ENCODE measurements at places on chromosomes 3 and 15. TPM values are rescaled to one million over a fixed set of nuclear protein-coding genes. Genes with fewer than 3 reads are reported as not detected.

- no peak for DNase-seq
These were observed 246.4 kb downstream of the ALCAM start for GRCh38 chr3:105613120-105613519.

GRCh38 chr15:66722757-66723540 is 20.9 kb downstream of the SMAD6 start:
- DNase-seq: no peak

GRCh38 chr3:179765396-179765795 is 112.6 kb downstream of the USP13 start:
- no peak for DNase-seq

DNA sequence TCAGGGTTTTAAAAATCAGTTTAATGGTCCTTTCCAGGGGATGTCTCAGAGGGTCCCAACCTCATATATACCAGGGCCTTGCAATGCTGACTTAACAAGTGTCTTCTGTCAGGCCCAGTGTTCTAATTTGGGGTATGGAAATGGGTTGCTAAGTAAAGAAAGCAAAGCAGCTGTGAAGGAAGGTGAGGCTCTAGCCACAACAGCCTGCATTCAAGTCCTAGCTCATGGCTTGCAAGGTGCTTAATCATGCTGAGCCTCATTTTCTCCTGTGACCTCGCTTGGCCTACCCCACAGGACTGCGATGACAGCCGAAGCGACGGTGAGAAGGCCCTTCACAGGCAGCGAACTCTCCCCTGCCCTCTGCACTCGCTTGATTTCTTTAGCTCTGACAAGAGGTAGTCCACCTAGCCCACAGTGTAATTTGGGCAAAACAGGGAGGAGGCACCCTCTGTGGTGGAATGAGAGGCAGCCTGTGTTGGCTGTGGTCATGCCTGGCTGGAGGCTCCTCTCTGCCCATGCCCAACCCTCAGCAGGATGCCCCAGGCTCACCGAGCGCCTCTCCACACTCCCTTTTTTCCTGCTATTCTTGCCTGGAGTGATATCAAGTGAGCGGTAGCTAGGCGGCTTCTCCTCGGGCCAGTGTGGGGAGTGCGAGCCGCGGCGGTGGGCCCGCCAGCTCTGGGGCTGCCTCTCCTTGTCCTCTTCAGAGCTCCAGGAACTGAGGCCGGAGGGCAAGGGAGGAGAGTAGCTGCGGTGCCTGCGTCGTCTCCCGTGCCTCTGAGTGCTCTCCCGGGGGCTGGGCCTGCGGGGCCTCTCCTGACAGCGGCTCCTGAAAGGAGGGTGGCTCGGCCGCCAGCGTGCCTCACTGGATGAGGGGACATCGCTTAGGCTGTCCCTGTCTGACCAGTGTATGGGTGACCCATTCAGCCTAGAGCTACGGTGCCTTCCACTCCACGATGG is 29.2 kb downstream of the ILDR1 start:
- peak; percentile 81 for DNase-seq

- no peak for DNase-seq
These were observed 826.3 kb downstream of the FHIT start for GRCh38 chr3:60424942-60425341.

DNA sequence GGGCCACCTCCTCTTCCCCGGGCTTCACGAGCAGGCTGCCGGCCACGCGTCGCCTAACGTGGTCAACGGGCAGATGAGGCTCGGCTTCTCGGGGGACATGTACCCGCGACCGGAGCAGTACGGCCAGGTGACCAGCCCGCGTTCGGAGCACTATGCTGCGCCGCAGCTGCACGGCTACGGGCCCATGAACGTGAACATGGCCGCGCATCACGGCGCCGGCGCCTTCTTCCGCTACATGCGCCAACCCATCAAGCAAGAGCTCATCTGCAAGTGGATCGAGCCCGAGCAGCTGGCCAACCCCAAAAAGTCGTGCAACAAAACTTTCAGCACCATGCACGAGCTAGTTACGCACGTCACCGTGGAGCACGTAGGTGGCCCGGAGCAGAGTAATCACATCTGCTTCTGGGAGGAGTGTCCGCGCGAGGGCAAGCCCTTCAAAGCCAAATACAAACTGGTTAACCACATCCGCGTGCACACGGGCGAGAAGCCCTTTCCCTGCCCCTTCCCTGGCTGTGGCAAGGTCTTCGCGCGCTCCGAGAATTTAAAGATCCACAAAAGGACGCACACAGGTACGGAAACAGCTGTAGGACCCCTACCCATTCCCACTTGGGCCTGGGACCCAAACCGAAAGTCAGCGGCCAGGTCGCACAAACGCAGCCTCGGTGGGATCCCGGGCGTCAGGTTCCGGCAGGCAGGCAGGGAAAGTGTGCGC is 1.5 kb downstream of the ZIC1 start:
- peak; percentile 68 for DNase-seq

DNA sequence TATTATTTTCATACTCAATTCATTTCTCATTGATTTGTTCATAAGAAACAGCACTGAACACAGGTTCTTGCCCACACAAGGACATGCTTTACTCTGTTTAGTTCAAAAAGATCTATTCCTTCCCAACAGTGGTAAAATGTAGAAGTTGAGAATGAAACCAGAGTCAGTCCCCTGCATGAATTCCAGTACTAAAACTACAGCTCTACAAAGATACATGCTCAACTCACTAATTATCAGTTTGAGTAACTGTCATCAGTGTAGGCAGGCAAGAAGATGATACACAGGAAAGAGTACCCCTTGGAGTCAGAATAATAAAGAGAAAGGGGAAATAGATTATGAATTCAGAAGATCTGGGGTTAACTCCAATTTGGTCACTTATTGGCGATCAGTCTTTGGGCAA is 43.2 kb downstream of the NR2E3 start:
- DNase-seq: no peak

DNA sequence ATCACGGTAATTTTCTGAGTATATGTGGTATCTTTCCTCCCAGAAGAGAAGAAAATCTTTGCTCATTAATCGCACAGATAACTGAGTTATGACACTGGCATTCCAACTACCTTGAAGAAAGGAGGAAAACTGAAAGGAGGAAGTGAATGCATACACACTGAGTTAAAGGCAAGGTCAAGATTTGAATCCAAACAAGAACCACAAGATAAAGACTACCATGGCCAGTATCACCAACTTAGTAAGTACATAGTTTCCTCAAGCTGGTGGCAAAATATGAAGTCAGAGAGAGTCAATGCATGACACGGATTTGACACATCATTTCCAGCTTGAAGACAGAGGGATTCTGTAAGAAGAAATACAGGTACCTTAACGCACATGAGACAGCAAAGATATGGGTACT is 287.5 kb downstream of the ULK4 start:
- DNase-seq: no peak

- no peak for DNase-seq
These were observed 26.6 kb downstream of the MIX23 start for GRCh38 chr3:122356402-122356801.

GRCh38 chr3:38126121-38126892 is 10.6 kb downstream of the ACAA1 start:
- no peak for DNase-seq

- no peak for DNase-seq
These were observed 220.9 kb upstream of the EIF1B start for GRCh38 chr3:40088527-40089170.

GRCh38 chr15:34047893-34048775 is 9.1 kb upstream of the AVEN start:
- DNase-seq: no peak

DNA sequence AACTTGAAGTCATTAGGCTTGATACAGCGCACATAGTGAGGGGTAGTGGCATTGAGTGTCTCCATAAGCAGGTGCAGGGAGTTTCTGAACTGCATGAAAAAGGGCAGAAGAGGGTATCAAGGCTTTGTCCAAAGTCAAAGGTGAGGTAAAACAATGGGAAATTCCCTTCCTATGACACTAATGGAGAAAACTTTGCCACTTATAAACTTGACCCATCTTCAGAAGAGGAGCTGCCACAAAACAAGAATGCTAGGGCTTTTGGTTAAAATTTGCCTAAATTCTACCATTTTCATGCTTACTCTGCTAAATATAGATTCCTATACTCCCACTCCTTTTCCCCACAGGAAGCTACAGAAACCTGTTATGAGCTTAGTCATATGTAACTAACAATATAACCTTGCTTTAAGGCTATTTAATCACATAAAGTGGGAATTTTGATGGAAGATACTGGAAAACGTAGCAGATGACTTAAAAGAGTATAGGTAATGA is 87.5 kb upstream of the MYO5C start:
- no peak for DNase-seq

DNA sequence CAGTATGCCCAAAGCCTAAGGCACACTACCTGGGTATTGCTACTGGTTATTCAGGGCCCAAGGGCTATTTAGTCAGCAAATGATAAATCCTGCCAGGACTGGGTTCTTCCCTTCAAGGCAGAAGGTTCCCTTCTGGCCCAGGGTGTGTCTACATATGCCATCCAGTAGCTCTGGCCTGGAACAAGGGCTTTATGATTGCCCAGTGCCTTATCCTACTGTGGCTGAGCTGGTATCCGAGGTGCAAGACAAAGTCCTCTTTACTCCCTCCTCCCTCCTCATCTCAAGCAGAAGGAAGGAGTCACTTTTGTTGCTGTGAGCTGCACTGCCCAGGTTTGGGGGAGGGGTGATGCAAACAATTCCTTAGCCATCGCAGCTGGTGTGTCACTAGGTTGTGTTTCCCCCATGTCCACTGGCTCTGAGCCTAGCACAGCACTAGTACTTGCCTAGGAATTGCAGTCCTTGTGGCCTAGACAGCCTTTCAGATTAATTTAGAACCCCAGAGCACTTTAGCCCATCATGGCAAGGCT is 221.8 kb upstream of the TGFBR2 start:
- DNase-seq: no peak

- DNase-seq: no peak
These were observed 153.8 kb downstream of the SPATA16 start for GRCh38 chr3:172987273-172987672.

- DNase-seq: no peak
These were observed 121.6 kb downstream of the UBE2E2 start for GRCh38 chr3:23324745-23325144.

DNA sequence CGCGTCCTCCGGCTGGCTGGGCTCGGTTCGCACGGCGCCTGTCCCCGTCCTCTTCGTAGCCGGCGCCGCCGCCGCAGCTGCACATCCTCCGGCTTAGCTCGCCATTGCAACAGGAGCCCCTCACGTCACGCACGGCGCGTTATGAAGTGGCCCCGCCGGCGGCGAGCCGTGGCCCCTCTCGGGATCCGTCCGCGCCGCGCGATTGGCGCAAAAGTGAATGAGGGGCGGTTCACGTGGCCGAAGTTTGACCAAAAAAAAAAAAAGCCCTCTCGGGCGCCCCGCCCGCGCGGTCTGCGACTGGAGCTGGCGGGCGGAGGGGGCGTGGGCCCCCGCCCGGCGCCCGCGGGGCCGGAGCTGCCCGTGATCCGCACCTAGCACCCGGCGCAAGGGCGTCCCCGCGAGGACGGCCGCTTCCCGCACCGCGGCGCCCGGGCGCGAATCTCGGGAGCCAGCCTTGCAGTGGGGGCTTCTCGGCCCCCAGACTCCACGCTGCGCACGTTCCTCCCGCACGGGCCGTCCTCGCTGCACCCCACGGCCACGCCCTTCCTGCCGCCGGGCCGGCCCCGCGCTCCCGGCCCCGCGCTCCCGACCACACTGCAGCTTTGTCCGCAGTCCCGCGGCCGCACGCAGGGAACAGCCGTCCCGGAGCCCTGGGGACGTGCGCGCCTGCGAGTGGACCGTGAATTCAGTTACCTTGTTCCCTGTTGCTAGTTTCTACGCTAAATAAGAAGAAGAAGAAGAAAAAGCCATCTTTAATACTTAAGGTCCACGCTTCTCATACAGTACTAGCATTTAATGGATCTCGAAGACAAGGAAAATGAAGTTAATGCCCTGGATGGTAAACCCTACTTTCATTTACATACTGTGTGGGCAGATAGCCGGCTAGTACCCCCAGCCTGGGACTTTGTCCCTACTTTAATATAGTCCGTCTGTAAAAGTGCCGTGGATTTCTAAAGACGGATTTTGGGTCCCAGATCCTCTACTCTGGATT is at the start of gene CHSY1:
Gene CHSY1 (minus strand): TSS at position 219 of the 991 bp plus-strand sequence. CDS start 592 bp downstream, outside the sequence.
- DNase-seq: peak; percentile 98

DNA sequence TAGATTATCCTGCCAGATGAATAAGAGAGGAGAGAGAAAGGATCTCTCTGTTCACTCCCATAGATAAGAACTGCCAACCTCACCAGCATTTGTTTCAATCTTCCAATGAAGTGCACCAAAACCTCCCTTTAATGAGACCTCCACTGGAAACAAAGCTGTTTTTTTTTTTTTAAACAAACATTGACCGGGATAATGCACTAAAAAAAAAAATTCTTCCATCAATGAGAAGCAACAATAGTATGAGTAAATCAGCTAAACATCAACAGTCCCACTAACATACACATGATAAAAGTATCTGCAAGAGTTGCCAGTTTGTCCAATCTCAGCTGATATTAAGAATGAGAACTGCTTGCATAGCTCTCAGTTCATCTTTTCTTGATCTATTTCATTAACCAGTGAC is 19.9 kb downstream of the TJP1 start:
- DNase-seq: no peak

DNA sequence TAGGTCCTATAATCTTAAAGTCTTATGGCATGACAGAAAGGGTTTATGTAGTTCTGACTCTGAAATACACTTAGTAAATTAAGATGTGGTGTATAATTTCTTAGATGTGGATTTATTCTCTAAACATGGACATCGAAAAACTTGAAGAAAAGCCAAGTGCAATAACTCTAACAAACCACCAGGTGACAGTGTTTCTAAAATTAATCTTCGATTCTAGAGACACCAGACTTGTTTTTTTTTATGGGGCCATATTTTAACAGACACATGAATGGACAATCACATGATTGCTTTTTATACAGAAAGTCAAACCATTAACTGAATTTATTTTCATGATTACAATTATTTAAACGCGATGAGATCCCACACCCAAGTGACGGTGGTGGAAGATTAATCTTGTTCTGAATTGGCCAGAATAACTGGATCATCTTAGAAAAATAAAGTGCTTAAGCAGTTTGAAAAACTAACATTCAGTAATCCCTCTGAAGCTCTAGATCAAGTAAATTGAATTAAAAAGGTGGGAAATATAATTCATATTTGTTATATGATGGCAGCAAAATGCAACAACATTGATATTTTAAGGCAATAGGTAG is 305.1 kb downstream of the LSAMP start:
- no peak for DNase-seq

GRCh38 chr3:66572938-66573710 is 72.3 kb upstream of the LRIG1 start:
- no peak for DNase-seq

- peak; percentile 37 for DNase-seq
These were observed 151.1 kb upstream of the PRR20G start for GRCh38 chr3:127438951-127439350.

AP3B2 gene
- 9.5 TPM for total RNA-seq

SLCO2A1 gene
- 79.5 TPM for total RNA-seq

DUOXA2 gene
- total RNA-seq: not detected

MGA gene
- total RNA-seq: 54.8 TPM

TRIM42 gene
- not detected for total RNA-seq

NR1I2 gene
- total RNA-seq: 0.42 TPM

BOC gene
- 21.7 TPM for total RNA-seq

SYNPR gene
- total RNA-seq: not detected

DIPK2A gene
- total RNA-seq: 41.8 TPM

ZPLD1 gene
- total RNA-seq: not detected

WNT5A gene
- 15.6 TPM for total RNA-seq

TMCO5A gene
- not detected for total RNA-seq

IL12A gene
- 1.9 TPM for total RNA-seq

All from spleen (tissue), 13 donors.